ENCODE measurements at places on chromosomes 11 and 22. TPM values are rescaled to one million over a fixed set of nuclear protein-coding genes. Genes with fewer than 3 reads are reported as not detected.

GRCh38 chr11:117091753-117092477 lies 6.3 kb downstream of the SIK3 start:
- DNase-seq = no peak

DNA sequence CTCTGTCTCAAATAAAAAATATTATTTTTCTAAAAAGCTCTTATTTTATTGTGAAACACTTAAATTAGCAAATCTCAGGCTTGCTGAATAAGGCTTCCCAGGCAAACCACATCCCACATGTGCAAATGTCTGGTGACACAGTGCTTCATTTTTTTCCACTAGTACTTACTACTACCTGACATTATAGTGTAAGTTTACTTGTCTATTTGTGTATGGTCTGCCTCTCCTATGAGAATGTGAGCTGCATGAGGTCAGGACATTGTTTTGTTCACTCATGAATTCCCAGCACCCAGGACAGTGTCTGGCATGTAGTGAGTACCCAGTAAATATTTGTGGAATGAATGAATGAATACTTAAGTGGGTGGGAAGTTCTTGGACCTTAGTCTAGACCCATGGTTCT lies 103.1 kb downstream of the PTPRJ start:
- DNase-seq = no peak

- no peak for DNase-seq
Measured at GRCh38 chr22:19579880-19580279, 55.7 kb upstream of the CLDN5 start.

DNA sequence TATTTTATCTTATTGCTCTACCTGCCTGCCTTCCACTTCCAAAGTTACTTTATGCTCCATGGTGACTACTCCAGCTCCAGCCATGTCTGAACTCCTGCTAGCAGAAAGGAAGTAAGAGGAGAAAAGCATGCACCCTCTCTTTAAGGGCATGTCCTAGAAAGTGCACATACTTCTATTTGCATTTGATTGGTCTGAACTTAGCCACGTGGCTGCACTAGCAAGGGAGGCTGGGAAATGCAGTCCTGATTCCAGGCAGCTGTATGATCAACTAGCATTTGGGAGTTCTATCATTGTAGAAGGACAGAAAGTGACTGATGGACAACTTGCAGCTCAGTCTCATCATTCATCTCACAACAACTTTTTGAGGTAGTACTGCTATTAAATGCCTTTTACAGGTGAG lies 515.7 kb downstream of the BUD13 start:
- no peak for DNase-seq

DNA sequence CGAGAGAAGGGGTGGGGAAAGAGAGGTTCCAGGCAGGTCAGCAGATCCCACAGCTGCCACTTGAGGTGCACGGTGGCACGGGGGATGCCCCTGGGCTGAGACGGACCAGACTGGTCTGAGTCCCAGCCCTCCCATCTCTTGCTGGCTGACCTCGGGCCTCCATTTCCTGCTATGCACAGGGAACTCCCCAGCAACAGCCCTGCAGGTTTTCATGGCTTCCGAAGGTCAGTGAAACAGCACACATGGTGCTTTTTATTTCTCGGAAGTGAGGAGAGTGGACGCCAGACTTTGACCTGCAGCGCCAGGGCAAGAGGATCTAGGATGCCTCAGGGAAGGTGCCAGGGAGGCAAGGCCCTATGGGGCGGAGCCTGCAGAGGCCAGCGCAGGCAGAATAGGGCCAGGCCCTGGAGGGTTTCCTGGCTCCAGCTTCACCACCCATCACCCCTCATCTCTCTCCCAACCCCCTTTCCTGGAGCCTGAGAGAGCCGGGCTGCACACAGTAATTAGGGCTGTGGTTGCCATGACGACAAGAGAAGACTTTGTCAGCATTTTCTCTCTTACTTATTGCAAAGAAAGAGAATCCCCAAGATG lies 29.5 kb downstream of the SLC22A12 start:
- peak; percentile 51 for DNase-seq

- no peak for DNase-seq
Measured at GRCh38 chr11:22343371-22344032, 5.3 kb downstream of the SLC17A6 start.

RAC2 gene
- not detected for total RNA-seq

DNA sequence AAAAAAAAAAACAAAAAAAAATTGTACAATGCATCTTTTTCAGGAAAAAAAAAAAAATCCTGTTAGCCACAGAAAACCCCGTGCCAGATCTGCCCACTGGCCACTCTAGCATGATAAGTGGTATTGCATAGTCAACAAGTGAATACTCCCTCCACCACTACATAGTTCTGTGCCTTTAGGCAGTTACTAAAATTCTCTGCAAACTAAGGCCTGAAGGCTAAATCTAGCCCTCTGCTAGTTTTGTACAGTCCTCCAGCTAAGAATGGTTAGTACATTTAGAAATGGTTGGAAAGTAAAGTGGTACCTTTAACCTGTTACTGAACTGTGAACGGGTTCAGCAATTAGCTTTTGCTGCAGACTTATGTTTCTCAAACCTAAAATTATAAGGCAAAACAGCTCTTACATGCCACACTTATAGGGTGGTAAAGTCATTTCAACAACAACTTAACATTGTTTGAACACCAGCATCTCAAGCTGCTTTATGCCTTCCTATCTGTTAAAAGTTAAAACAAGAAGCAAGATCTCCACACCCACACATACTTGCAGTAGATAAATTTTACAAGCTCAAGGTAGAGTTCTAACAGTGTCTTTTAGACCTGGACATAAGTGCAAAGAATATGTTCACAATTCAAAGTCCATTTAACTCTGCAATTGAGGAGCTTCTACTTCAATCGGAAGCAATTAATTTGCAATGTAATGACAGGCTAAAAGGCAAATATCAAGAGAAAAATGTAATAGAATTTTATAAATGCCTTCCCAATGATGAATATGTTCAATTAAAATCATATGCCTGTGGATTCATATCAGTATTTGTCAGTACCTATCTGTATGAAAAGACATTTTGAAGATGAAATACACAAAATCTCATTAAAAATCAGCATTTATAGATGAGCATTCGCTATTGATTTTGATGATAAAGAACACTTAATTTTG lies 7.3 kb downstream of the C11orf71 start:
- no peak for DNase-seq

GRCh38 chr11:117560780-117561530 lies 233.3 kb downstream of the CEP164 start:
- no peak for DNase-seq

- peak; percentile 74 for DNase-seq
Measured at GRCh38 chr11:6249770-6250555, 9.7 kb upstream of the CCKBR start.

GRCh38 chr11:64372021-64372420 lies 13.1 kb downstream of the RPS6KA4 start:
- no peak for DNase-seq

DNA sequence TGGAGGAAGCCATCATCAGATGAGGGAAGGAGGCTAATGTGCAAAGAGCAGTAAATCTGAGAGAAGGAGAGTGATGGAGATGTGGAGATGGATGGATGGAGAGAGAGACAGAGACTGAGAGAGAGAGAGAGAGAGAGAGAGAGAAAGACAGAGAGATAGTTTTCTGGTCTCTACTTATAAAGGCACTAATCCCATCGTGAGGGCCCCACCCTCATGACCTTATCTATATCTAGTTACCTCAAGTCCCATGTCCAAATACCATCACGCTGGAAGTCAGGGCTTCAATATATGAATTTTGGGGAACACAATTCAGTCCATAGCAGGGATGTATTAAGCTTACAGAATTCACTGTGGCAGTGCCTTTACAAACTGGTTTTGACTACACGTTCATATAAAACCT lies 21.2 kb upstream of the ELF5 start:
- DNase-seq = no peak

GRCh38 chr22:42203609-42204008 lies 66.8 kb downstream of the TCF20 start:
- no peak for DNase-seq

MS4A4E gene
- not detected for total RNA-seq

DNA sequence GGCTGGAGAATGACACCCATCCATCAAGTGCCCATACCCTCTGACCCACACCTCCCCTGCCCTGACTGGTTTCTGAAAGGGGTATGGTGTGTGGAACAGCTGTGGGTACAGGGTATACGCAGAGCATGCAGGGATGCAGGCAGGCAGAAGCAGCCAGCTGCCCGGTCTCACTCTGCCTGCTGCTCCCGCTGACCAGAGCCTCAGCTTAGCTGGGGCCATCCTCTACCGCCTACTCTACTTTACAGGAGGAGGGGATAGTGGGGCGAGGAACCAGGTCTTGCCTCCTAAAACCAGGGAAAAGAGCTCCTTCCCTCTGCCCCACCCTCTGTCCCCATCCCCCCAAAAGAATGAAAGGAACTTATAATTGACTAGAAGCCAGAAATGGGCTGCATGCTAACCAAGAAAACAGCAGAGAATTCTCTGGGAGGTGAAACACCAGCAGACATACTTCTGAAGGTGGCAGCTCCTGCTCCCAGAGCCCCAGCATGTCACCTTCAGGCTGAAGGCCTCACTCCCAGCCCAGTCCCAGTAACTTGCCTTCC lies 13.0 kb upstream of the CHRM4 start:
- no peak for DNase-seq

GRCh38 chr22:22810018-22810427 lies 77.6 kb upstream of the IGLL5 start:
- no peak for DNase-seq

- no peak for DNase-seq
Measured at GRCh38 chr11:122192634-122193255, 76.7 kb upstream of the BLID start.

DNA sequence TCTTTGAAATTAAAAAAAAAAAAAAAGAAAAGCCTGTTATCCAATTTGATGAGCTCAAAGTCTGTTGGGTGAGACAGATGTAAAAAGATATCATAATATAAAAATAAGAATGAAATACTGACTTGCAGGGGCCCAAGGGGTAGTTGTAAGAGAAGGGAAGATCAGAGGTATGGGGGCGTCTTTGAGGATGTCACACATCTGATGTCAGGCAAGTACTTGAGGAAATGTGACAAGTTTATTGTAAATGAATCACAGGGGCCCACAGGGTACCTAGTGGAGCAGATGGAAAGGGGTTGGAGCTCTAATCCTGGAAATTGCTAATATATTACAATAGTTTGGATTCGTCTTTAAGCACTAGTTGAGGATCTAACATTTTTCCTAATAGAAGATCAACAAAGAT lies 131.6 kb downstream of the MAML2 start:
- DNase-seq = no peak

- DNase-seq = no peak
Measured at GRCh38 chr11:4464216-4465159, 15.4 kb downstream of the OR52K2 start.

DNA sequence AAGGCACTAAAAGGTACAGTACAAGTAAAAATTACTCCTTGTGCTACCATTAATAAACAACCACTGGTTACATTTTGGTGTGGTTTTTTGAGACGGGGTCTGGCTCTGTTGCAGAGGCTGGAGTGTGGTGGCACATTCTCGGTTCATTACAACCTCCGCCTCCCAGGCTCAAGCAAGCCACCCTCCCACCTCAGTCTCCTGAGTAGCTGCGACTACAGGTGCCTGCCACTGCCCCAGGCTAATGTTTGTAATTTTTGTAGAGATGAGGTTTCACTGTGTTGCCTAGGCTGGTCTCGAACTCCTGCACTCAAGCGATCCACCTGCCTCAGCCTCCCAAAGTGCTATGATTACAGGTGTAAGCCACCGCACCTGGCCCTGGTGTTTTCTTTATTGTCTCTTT lies 20.8 kb downstream of the TAF1D start:
- no peak for DNase-seq

DNA sequence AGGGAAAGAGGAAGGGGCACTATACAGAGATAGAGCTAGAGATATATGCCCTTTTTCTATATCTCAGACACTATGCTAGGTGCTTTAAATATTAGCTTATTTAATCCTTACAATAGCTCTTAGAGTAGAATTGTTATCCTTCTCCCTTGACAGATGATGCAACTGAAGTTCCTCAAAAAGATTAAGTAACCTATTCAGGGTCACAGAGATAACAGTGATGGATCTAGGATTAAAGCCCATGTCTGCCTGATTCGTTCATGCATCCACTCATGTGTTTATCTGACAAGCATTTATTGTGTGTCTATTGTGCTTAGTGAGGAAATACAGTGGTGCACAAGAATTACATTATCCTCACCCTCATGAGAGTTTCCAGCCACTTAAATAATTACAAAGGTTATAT lies 8.7 kb downstream of the CCDC83 start:
- DNase-seq = no peak

SPON1 gene
- total RNA-seq = 31.5 TPM

GRCh38 chr22:42820045-42820763 lies 36.9 kb downstream of the ARFGAP3 start:
- DNase-seq = no peak

OR2AG1 gene
- not detected for total RNA-seq

DNA sequence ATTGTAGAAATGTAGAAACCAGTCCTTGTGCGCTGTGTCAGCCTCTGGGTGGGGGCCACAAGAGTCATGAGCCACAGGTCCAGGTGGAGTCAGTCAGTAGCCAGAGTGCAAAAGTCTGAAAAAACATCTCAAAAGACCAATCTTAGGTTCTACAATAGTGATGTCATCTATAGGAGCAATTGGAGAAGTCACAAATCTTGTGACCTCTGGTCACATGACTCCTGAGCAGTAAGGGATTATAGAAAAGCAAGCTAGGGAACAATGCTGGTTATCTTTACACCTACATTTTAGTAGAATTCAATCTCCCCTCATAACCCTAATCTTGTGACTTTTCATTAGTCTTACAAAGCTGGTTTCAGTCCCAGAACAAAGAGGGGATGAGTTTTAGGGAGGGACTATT lies 82.7 kb downstream of the CCDC83 start:
- no peak for DNase-seq

- no peak for DNase-seq
Measured at GRCh38 chr22:36584666-36585065, 55.7 kb upstream of the EIF3D start.

WNT7B gene
- 6.6 TPM for total RNA-seq

- DNase-seq = no peak
Measured at GRCh38 chr11:131275580-131275979, 94.8 kb upstream of the NTM start.

GRM5 gene
- total RNA-seq = 175 TPM

- no peak for DNase-seq
Measured at GRCh38 chr11:75078233-75078632, 18.4 kb downstream of the OR2AT4 start.

GRCh38 chr11:84824624-84825023 lies 802.5 kb downstream of the DLG2 start:
- no peak for DNase-seq

INTS4 gene
- 50.8 TPM for total RNA-seq

DNA sequence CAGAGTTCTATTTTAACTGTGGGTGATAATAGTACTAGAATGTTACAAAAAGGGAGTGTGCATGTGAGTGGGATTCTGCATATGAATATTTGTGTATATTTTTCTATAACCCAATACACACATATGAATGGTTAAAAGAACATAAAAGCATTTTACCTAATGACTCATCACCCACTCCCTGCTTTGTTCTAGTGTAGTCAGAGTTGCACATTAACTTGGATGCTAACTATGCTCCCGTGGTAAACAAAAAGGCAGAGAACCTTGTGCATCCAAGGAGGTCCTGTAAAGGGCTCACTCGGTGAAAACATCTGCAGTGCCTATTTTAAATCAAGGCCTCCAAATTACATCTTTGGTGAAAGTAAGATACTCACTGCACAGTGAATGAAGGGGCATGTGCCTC lies 1289.4 kb downstream of the LRRC4C start:
- DNase-seq = no peak
